Caco-2 (cell line): ENCODE measurements at places on chromosomes 2 and 18.

DNA sequence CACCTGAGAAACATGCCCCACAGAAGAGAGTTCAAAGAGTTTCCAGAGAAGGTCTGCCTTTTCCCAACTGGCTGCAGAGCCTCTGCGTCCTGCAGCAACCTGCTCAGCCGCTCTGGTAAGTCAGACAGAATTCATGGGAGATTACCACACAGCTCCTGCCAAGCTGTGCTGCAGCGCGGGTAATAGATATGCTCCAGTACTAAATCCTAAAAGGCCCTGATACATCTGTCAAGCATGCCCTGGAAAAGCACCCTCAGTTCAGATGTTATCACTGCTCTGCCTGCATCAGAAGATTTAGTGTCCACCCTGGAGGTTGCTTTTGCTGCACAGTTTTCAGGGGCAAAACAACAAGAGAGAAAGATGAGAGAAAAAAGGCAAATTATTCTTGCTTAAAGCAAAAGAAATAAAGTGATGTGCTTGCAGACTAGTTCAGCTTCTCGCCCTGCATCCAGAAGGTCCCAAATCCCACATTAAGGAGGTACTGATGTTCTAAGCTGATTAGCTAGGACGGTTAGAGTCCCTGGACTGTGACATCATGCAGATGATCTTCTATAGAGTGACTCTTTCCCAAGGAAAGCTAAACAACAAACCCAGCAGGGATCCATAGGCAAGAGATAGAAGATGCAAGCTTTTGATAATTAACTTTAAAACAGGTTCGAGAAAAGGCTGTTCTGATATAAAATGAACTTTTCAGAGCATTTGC, 488.6 kb downstream of the BCL11A start:
- no peak for DNase-seq

GRCh38 chr2:227942021-227942420, 70.6 kb downstream of the DAW1 start:
- DNase-seq, result no peak

DNA sequence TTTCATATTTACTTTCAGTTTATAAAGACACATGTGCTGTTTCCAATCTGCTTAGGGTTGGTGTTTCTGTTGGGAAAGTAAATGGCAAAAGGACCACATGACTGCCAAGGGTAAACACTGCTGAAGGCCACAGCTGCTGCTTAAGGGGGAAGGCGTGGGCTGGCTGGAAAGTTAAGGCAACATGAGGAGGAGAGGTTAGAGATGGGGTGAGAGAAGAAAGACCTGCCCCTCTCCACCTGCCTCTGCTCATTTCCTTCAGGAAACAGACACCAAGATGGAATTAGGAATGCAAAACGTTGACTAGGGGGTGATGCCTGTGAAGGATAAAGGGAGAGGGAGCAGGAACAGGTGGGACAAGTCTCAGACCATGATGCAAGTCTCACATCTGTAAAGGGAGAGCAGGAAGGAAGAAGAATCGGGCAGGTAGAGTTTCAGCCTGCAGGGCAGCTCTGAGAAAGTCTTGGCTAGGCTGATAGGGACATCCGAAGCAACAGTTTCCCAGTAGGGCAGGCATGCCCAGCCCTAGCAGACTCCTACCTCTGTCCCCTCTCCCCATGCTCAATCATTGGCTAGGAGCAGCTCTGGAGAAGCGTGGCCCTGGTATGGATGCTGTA, 86.0 kb downstream of the CDC42EP3 start:
- DNase-seq, result peak; percentile 32

- DNase-seq, result no peak
Measured at GRCh38 chr2:199378948-199379650, 78.6 kb downstream of the SATB2 start.

- DNase-seq, result no peak
Measured at GRCh38 chr18:63318889-63319382, 633 bp downstream of the BCL2 start.
